CD4-positive, alpha-beta T cell treated with Interleukin-6 at 100 ng/mL for 8 hours (primary cell): ENCODE measurements at places on chromosomes 5 and 9.

- DNase-seq, result no peak
Observed at GRCh38 chr9:33164138-33164809, 2.9 kb downstream of the B4GALT1 start.

GRCh38 chr5:134088291-134088690, 26.2 kb upstream of the TCF7 start:
- DNase-seq, result no peak

DNA sequence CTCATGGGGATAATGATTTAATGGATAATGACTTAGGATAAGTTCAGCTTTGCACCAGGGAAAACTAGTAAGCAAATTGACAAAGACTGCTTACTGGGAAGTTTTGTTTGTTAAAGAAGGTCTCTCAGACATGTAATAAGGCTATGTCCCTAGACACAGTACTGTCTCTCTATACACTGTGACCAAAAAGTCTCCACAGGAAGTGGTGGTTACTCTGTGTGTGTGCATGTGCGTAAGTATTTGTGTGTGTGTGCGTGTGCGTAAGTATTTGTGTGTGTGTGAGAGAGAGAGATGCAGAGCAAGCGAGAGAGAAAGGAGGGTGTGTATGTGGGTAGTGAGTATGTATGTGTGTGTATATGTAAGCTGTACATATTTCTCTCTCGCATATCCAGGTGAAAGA, 229.6 kb downstream of the GLIS3 start:
- DNase-seq, result no peak

DNA sequence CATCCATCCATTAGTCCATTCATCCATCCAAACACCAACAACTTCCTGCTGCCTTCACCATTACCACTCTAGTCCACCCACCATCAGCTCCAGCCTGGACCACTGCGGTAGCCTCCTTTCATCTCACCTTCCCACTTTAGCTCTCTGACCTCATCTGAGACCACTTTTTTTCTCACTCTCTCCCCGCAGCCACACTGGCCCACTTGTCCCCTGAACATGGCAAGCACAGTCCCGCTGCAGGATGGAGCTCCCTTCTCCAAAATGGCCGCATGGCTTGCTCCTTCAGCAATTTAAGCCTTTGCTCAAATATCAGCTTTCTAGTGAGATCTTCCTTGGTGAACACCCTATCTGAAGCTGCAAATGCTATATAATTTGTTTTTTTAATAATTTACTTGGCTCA, 11.1 kb downstream of the CSF1R start:
- no peak for DNase-seq

GRCh38 chr5:180785121-180785781, 17.4 kb downstream of the MGAT1 start:
- no peak for DNase-seq

- DNase-seq, result no peak
Observed at GRCh38 chr9:129740174-129740573, 12.7 kb downstream of the PTGES start.

DNA sequence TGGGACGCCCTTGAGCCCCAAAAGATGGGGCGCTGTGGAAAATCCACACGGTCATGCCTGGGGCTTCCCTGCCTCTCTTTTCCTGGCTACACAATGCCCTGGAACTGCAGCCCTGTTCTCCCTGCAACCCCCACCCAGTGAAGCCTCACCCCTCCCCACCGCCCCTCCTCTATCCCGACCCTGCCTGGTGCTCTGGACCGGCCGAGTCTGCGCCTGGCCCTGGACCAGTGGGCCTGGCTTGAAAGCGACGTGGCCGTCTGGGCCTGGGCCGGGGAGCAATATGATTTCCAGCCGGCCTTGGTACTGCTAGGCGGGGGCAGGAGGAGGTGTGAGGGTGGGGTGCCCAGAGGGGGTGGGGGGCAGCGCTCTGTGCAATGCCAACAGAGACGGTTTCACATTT, 71.0 kb upstream of the RNU6ATAC start:
- DNase-seq, result no peak
